ENCODE measurements at places on chromosomes 6 and 20. TPM values are rescaled to one million over a fixed set of nuclear protein-coding genes. Genes with fewer than 3 reads are reported as not detected.

DNA sequence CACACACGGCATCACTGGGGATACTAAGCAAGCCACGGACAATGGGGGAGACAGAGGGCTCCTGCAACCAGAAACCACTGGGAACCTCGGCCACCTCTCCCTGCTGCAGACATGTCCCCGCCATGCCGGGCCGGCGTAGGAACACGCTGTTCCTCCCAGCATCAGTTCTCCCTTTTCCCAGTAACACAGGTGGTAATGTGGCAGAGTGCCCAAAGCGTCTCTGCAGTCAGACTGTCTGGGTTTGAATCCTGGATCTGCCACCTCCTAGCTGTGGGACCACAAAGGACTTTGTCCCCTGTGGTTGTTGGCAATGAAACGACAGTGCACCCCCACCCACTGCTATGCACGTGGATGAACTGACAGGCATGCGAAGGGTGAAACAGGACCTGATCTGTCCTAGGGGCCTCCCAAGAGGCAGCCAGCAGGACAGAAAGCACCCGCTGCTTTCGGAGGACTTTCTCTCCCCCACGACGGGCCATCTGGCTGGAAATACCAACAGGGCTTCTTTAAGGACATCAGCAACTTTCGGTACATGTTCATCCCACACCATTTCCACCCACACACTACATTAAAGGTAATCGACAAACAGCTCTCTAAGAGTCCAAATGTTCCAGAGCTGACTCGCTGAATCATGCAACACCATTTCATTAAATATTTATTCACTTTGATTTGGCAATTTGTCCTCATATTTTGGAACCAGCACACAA lies 74.1 kb downstream of the SULF2 start:
- DNase-seq = no peak

DNA sequence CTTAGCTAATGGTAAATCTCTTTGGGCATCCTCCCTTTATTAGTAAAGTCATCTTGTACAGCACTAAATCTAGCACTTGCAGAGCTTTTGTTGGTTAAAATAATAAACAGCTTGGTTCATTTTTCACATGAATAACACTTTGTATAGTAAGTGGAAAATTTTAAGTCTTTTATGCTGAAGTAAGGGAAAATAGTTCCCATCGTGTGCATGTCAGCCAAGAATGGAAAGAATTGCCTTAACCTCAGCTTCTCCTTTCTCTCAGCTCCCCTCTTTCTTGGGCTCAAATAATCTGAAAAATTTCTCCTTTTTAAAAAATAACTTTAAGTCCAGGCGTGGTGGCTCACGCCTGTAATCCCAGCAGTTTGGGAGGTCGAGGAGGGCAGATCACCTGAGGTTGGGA lies 16.6 kb downstream of the SNRPC start:
- DNase-seq = no peak

DNA sequence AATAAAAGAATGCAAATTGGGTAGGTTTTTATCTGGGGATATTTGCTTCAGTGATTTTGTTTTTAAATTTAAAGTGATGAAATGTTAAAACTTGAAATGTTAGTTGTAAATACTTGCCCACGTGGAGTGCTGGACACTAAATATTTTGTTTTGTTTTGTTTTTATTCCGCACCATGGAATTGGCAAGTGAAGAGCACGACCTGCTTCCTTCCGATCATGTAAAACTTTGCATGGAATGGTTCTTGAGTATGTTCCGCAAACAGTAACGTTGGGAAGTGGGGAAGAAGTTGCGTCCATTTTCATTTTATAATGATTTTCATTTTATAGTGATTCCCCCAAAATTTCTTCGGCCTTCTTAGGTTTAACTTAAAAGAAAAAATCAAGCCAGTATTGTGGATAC lies 765 bp downstream of the IRAK1BP1 start:
- DNase-seq = no peak

DNA sequence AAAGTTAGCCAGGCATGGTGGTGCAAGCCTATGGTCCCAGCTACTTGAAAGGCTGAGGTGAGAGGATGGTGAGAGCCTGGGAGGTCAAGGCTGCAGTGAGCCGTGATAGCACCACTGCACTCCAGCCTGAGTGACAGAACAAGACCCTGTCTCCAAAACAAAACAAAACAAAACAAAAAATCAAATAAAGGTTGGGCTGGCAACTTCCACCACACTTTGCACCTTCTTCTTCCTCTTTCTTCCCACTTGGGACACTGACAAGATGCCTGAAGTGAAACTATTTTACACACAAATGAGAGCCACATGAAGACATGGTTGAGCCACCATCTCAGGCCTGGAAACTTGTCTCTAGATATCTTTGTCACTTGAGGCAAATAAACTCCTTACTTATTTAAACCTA lies 53.8 kb upstream of the CCDC28A start:
- DNase-seq = no peak

- no peak for DNase-seq
Observed at GRCh38 chr20:48586730-48587129, 241.1 kb downstream of the PREX1 start.

DNA sequence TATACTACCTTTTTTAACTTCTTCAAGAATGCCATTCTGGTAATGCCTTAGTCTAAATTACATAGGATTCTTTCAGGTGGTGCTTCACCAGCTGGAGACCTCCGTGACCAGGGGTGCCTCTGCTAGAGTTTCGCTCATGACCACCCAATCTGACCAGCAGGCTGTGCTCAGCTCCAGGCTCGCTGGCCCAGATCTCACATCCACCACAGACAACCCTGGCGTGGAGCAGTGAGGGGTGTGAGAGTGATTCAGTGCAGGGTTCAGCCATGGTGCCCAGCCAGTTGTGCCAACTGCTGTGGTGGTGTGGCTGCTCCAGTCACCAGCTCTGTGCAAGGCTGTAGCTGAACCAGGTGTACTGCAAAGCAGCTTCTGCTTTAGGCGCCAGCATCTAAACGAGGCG lies 198.6 kb downstream of the MMUT start:
- no peak for DNase-seq

- no peak for DNase-seq
Observed at GRCh38 chr20:42442716-42443115, 747.0 kb downstream of the PTPRT start.

- no peak for DNase-seq
Observed at GRCh38 chr6:152720974-152721373, 23.3 kb downstream of the MYCT1 start.

DNA sequence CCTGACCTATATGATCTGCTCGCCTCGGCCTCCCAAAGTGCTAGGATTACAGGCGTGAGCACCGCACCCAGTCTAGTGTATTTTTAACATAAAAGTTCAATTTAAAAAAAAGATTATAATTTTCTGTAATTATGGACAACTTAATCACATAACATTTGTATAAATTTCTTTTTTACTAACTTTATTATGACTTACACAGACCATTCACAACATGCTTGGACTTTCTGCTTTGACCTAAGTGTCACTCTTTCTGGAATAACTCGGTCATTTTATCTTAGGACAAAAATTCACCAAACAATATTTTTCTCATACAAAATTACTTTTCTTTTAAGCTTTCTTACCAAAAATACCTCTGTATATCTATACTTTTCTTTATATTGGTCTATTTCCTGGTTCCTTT lies 15.4 kb upstream of the IL22RA2 start:
- DNase-seq = peak; percentile 19

DNA sequence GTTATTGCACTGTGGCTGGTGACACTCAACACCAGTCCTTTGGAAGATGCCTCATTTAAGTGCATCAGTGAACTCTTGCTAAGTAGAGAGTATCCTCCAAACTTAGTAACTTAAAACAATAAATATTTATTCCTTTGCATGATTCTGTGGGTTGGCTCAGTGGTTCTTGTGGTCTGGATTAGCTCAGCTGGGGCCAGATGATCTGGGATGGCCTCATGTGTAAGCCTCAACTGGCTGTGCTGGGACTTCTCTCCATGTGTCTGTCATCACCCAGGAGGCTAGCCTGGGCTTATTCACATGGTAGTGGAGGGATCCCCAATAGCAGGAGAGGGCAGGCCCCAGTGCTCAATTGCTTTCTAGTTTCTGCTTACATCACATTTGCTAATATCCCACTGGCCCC lies 8.3 kb downstream of the LRRN4 start:
- no peak for DNase-seq

DNA sequence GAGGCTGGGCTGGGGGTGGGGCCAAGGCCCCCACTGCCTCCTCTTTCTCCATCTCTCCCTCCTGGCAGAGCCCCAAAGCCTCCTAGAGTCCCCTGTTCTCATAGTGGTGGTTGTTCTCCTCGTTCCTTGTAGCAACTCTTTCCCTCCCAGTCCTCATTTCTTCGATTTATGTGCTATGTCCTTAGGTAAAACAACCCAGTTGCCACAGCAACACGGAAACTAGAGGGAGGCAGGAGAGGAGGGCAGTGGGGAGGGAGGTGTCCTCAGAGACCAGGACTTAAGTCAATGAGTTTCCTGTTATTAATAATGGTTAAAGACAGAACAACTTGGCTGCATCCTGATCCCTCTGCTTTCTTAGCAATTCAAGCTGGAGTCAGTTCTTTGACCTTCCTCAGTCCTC lies 161.0 kb downstream of the INSM1 start:
- no peak for DNase-seq

- DNase-seq = no peak
Observed at GRCh38 chr6:157967020-157967419, 14.6 kb upstream of the SYNJ2 start.

DNA sequence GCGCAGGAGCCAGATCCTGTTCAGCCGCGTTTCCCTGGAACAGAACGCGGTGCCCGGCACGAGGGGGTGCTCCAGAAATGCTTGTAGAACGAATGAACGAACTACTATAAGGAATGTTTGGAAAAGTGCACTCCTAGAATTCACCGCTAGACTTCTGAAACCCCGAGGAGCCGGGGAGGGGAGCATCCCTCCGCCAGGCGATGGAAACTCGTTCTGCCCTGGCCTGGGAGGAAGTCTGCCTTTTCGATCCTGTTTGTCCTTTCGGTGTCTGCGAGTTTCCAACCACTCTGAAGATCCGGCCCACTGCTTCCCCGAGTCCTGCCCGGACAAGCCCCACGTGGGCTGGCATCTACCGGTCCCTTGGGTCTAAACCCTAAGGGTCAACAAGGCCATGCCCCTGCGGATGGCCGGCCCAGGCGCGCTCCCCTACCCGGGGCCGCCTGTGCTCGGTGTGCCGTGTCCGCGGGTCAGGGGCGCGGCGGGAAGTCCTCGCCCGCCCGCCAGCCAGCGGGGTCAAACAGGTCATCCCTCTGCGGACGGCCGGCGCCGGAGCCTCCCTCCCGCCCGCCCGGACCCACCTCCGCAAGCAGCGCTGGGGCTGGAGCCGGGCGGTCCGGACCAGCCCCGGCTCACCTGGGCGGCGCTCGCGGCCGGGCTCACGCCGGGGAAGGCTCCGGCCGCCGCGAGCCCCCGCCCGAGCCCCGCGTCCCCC lies 526 bp downstream of the SULF2 start:
- peak; percentile 5 for DNase-seq

DNA sequence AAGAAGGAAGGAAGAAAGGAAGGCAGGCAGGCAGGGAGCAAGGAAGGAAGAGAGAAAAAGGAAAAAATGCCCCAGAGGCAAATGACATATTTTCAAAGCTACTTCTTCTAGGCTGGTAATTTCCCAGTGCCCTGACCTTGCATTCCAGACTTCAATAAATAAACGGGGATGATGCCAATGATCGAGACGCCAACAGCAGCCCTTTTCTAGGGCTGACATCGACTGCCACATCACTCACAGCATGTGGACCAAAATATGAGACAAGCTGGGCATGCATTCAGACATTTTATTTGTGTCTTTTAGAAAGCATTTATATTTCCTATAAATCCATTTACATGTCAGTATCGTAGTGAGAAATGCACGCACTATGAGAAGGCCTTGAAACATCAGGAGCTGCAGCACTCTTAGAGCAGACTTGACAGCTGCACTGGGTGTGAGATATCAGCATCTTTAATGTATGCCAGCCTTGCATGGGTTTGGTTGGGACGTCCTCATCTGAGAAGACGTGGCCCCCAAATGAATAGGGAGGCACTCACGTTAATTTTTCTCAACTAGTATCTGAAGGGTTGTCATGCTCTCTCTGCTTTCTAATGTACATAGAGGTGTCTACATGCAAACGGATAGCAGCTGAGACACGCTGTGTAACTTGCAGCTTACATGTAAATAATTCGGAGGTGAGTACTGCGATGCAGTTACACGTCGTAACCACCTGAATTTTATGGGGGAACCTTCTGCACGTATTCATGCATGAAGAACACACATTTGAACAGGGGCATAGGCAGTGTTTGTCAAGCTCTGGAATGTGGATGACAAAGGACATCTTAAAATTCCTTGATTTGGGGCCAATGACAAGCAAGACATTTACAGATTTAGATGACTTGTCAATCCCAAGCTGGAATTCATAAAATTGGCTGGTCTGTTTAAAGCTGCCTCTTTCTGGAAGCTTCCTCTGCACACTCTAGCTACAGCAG lies 149.1 kb upstream of the AGPAT4 start:
- DNase-seq = no peak

GRCh38 chr20:46994341-46994740 lies 99.7 kb downstream of the EYA2 start:
- peak; percentile 82 for DNase-seq

- no peak for DNase-seq
Observed at GRCh38 chr6:71404145-71404966, 115.7 kb downstream of the OGFRL1 start.

- no peak for DNase-seq
Observed at GRCh38 chr6:16885411-16886160, 124.3 kb upstream of the ATXN1 start.

GRCh38 chr20:20611167-20611566 lies 101.3 kb downstream of the RALGAPA2 start:
- DNase-seq = no peak

DNA sequence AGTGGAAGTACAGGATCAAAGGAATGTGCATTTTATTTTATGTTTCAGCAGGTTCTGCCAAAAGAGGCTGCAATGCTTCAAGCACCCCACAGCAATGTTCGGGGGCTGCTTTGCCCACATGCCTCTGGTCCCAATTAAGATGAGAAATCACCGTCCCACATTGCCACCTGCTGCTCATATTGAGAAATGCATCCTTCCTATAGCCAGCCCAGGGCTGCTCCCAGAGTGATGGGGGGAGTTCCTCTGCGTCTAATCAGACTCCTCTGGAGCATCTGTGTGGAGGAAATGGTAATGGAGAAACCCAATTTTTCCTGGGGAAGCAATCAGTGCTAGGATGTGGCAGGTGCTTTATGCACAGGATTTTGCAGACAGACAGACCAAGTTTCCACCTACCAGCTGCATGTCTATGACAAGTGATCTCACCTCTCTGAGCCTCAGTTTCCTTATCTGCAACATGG lies 33.7 kb downstream of the PTGIS start:
- DNase-seq = peak; percentile 77

DNA sequence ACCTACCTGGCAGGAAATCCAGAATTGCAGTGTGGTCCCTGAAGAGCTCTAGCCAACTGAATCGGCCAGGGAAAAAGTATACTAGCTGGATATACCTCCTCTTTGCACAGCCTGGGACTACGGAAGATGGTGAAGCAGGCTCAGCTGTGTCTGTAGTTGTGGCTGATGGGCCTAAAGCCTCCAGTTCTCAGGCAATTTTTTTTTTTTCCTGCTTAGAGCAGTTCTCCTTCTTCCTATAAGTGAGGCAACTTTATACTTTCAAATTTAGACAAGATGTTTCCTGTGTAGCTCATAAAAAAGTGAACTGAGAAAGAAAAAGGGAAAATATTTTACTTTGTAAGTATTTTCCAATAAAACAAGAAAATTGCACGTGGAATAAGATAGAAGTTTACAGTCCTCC lies 172.9 kb downstream of the CARMIL1 start:
- no peak for DNase-seq

- no peak for DNase-seq
Observed at GRCh38 chr6:161195386-161195785, 78.5 kb downstream of the AGPAT4 start.

GRCh38 chr6:53056273-53056672 lies 8.9 kb upstream of the FBXO9 start:
- no peak for DNase-seq

Gene SLC52A3
- not detected for total RNA-seq

Gene TULP1
- not detected for total RNA-seq

Gene ATP9A
- 0.17 TPM for total RNA-seq

Gene PAK1IP1
- total RNA-seq = 29.2 TPM

Gene RFX6
- not detected for total RNA-seq
